GF-D8 (cell line): ENCODE measurements at places on chromosomes 2 and 18.

- no peak for DNase-seq
These were observed 185.5 kb downstream of the KCNS3 start for GRCh38 chr2:18063826-18064470.

DNA sequence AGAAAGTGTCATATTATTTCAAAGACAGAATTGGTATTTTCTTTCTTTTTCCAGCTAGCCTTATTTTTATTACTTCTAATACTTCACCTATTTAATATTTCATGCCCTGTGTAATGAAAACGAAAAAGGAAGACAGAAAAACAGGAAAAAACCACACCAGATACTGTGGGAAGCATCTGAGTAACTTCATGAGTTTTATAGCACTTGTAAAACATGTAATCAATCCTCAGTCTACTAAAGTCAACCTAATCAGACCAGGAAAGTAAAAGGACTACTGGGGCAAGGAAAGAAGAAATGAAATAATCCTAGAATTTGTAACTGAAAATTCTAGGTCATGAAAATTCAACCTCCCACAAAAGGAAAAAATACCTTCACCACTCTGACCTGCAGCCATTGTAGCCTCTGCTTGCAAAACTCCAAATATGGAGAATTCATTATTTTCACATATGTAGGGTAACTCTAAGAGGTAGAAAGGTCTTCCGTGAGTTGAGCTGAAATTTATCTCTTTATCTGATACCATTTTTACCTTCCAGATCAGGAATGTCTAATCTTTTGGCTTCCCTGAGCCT is 34.7 kb upstream of the STRN start:
- DNase-seq: no peak

- no peak for DNase-seq
These were observed 33.1 kb downstream of the ACKR3 start for GRCh38 chr2:236602678-236603077.

- DNase-seq: no peak
These were observed 303.6 kb upstream of the ID2 start for GRCh38 chr2:8378016-8378810.

GRCh38 chr18:34772887-34773286 is 62.8 kb downstream of the DTNA start:
- no peak for DNase-seq

GRCh38 chr18:48409591-48410094 is 460 bp upstream of the ZBTB7C start:
- DNase-seq: no peak

DNA sequence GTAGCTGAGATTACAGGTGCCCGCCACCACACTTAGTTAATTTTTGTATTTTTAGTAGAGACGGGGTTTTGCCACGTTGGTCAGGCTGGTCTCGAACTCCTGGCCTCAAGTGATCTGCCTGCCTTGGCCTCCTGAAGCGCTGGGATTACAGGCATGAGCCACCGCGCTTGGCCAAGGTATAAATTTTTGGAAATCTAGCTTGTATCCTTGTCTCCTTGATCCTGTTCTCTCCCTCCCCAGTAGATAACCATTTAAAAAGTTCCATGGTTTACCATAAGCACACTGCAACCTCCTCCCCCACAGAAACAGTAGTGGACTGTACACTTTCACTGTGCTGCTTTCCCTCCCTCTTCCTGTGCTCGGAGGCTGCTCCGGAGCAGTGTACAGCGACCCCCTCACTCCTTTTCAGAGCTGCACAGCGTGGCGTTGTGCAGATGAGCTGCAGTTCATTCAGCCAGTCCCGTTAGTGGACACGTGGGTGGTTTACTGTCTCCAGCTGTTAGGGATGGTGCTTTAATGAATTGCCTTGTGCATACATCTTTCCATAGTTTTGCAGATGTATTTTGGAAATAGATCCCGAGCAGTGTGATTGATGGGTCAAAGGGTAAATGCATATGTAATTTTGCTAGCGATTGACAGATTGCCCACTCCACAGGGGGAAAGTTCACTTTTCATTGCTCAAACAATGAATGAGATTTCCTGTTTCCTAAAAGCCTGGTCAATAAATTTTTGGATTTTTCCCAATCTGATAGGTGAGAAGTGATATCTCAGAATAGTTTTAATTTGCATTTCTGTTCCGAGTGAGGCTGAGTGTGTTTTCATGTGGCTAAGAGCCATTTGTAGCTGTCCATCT is 14.8 kb downstream of the ASB1 start:
- DNase-seq: no peak
